ENCODE measurements at places on chromosomes 4 and X. TPM values are rescaled to one million over a fixed set of nuclear protein-coding genes. Genes with fewer than 3 reads are reported as not detected.

AMOT gene
- 8.6 TPM for polyA plus RNA-seq

SLC2A9 gene
- 5.2 TPM for polyA plus RNA-seq

NBDY gene
- polyA plus RNA-seq: 30.4 TPM

CT45A10 gene
- polyA plus RNA-seq: not detected

GC gene
- polyA plus RNA-seq: not detected

SCML1 gene
- polyA plus RNA-seq: 1.7 TPM

SH3BGRL gene
- polyA plus RNA-seq: 32.5 TPM

MBNL3 gene
- polyA plus RNA-seq: 17.2 TPM

Measured in brain (organoid and tissue), 16 donors.